Naive thymus-derived CD4-positive, alpha-beta T cell (primary cell): ENCODE measurements at places on chromosomes 16 and 17.

GRCh38 chr16:86566966-86567700 is 504 bp downstream of the FOXC2 start:
- DNase-seq = no peak

DNA sequence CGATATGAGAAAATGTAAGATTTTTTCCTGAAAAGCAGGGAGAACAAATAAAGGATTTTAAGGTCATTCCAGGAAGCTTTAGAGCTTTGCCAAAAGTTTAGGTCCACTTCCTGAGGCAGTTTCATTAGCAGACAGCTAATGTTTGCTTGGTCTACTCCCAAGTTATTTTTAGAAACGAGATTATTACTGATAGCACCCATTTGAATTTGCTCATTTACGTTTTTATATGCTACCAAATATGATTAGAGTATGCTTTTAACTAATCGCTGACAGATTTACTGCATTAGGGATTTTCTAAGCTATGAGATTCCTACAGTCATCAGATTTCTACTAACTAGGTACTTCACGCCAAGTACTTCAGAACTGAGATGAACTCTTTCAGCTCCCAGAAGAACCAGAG is 98.1 kb downstream of the WNT3 start:
- no peak for DNase-seq

DNA sequence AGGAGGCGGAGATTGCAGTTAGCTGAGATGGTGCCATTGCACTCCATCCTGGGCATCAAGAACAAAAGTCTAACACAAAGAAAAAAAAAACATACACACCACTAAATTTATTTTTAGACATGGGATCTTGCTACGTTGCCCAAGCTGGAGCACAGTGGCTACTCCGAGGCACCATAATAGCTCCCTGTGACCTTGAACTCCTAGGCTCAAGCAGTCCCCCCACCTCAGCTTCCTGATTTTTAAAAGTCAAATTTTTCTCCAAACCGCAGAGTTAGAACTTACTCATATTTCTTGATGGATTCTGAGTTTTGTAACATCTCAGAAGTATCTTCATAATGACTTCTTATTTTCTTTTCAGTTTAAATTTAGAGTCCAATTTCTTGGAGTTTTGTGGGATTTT is 3.4 kb downstream of the CMTM4 start:
- no peak for DNase-seq

DNA sequence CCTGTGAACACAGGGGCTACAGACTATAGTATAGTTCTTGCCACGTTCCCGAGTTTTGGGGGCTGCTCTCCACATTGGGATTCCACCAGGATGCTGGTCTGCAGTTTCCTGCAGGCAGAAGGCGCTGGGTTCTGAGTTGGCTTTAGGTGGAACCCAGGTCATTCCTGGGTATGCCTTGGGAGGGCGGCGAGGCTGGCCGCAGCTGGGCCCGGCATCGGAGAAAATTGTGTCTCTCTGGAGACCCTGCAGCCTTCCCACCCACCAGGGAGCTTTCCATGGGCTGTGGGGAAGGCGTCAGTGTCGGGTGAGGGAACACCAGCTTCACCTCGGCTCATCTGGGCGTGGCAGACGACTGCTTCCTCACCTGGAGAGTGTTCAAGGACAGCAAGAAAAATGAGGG is 183.6 kb downstream of the RAB11FIP4 start:
- DNase-seq = no peak

GRCh38 chr17:71338396-71338795 is 782.4 kb upstream of the SOX9 start:
- no peak for DNase-seq
